ENCODE measurements at places on chromosomes 12 and 14.

DNA sequence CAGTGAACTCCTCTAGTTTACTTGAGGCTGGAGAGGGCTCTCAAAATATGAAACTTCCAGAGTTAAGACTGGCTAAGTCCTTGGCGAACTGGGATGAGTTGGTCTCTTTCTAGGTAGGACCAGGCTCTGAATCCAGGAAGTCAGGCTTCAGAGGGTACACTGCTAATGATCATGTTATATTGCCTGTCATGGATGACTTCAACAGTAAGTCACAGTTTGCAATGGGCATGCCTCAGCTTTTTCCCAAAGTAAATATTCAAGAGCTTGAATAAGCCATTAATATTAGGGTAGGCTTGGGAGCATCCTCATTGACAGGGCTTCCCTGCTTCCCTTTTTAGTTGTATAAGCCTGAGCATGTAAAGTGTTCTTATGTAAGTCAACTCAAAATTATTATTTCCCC is 61.7 kb upstream of the PTHLH start:
- no peak overlapping the region for H3K4me3 ChIP-seq
- no peaks in the 10 kb centered on the region for H3K27me3 ChIP-seq
- DNase-seq, result no peak
- H3K4me1 ChIP-seq, result peaks cover 33% of the 10 kb centered on the region

- no peaks in the 10 kb centered on the region for H3K4me1 ChIP-seq
- no peak overlapping the region for H3K27ac ChIP-seq
- H3K27me3 ChIP-seq, result no peaks in the 10 kb centered on the region
- H3K4me3 ChIP-seq, result no peak overlapping the region
- no peak for DNase-seq
Observed at GRCh38 chr12:1161197-1161596, 170.2 kb downstream of the ERC1 start.

GRCh38 chr12:75759842-75760572 is 248.6 kb upstream of the KRR1 start:
- H3K27me3 ChIP-seq, result no peaks in the 10 kb centered on the region
- H3K4me3 ChIP-seq, result no peak overlapping the region
- no peaks in the 10 kb centered on the region for H3K36me3 ChIP-seq
- peak overlapping the region; percentile 83 for H3K27ac ChIP-seq

GRCh38 chr14:63046339-63047268 is 1.3 kb upstream of the KCNH5 start:
- peaks cover 55% of the 10 kb centered on the region for H3K27me3 ChIP-seq
- peak; percentile 9 for DNase-seq
- no peak overlapping the region for H3K27ac ChIP-seq
- peak overlapping the region; percentile 62 for H3K4me3 ChIP-seq
- H3K36me3 ChIP-seq, result no peaks in the 10 kb centered on the region

- H3K4me1 ChIP-seq, result peaks cover 54% of the 10 kb centered on the region
- no peaks in the 10 kb centered on the region for H3K27me3 ChIP-seq
- H3K4me3 ChIP-seq, result peak overlapping the region; percentile 57
- H3K36me3 ChIP-seq, result peaks cover 16% of the 10 kb centered on the region
- H3K27ac ChIP-seq, result peak overlapping the region; percentile 100
Observed at GRCh38 chr12:6336889-6337853, 4.7 kb downstream of the TNFRSF1A start.

DNA sequence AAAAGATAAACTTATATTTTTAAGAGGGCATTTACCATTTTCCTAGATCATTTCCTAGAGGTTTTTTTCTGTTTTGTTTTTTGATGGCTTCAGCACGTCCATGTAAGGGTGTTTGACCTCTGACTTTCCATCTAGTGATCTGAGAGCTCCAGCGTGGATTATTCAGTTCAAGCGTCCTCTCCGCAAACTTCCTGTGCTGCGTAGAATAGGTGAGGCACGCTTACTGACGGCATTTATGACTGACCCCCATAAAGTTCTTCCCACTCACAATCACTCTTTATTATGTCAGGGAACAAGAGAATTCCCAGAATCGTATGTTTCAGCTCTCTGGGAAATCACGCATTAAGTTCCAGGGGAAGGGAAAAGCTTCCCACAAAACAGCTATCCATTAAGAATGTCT is 16.4 kb downstream of the CCDC92 start:
- no peak overlapping the region for H3K27ac ChIP-seq
- H3K4me1 ChIP-seq, result peaks cover 6% of the 10 kb centered on the region
- no peak overlapping the region for H3K4me3 ChIP-seq
- H3K27me3 ChIP-seq, result no peaks in the 10 kb centered on the region
- no peaks in the 10 kb centered on the region for H3K36me3 ChIP-seq
- DNase-seq, result no peak

DNA sequence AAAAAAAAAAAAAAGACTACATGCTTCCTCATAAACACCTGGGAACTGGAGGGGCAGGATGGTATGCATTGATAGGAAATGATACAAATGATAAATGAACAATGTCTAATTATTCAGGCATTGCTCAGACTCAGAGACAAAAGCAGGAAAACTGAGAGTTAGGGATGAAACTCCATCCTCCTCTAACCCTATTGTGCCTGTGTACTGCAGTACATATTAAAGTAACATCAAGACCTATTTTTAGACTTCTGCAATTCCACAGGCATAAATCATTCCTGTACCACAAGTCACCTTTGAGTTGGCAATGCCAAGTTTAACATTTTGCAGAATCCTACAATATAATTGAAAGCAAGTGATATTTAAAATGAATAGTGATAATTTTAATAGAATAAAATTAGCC is 156.5 kb upstream of the USP15 start:
- no peak overlapping the region for H3K27ac ChIP-seq
- H3K4me1 ChIP-seq, result 0 out of 2 replicates have a peak, but pooled peaks cover 3% of the 10 kb centered on the region
- H3K36me3 ChIP-seq, result no peaks in the 10 kb centered on the region
- DNase-seq, result no peak

GRCh38 chr12:57470970-57471656 is 8.6 kb downstream of the ARHGAP9 start:
- no peak for DNase-seq
- no peak overlapping the region for H3K4me3 ChIP-seq
- no peak overlapping the region for H3K27ac ChIP-seq
- peaks cover 90% of the 10 kb centered on the region for H3K27me3 ChIP-seq
- H3K36me3 ChIP-seq, result no peaks in the 10 kb centered on the region

DNA sequence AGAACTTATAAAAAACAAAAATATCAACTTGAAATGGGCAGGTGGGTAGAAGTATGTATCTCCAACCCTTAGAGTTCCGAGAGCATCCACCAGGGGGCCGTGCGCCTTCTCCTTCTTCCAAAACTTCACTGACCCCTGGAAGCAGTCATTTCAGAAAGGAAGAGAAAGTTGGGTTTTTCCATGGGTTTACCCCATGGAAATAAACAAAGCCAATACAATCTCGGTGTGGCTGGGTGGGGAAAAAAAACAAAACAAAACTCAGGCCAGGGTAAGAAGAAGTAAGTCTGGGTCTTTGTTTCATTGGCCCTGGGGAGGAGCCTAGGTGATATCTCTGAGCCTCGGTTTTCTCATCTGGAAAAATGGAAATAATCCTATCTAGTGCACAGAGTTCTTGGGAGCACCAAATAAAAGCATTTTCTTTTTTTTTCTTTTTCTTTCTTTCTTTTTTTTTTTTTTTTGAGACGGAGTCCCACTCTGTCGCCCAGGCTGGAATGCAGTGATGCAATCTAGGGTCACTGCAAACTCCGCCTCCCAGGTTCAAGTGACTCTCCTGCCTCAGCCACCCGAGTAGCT is 33.6 kb upstream of the HNF1A start:
- H3K27me3 ChIP-seq, result no peaks in the 10 kb centered on the region
- DNase-seq, result peak; percentile 71
- H3K36me3 ChIP-seq, result no peaks in the 10 kb centered on the region
- no peaks in the 10 kb centered on the region for H3K4me1 ChIP-seq
- H3K27ac ChIP-seq, result no peak overlapping the region
- no peak overlapping the region for H3K4me3 ChIP-seq

DNA sequence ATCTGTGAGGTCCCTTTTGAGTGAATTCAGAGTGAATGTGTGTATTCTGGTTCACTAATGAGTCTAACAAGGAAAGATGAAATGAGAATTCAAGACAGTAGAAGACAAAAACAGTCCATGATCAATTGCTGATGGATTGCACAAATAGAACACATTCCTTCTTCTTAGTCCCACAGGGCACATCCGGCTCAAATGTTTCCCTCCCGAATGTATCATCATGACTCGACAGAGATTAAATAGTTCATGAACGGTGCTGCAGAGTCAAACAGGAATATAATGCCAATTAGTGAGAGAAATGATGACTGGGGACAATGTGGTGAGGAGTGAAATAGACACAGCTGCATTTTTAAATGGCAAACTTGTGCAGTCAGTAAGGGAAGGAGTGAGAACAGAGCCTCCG is 11.5 kb upstream of the SFSWAP start:
- H3K27me3 ChIP-seq, result no peaks in the 10 kb centered on the region
- no peaks in the 10 kb centered on the region for H3K36me3 ChIP-seq
- no peaks in the 10 kb centered on the region for H3K4me1 ChIP-seq
- DNase-seq, result no peak
- no peak overlapping the region for H3K4me3 ChIP-seq

DNA sequence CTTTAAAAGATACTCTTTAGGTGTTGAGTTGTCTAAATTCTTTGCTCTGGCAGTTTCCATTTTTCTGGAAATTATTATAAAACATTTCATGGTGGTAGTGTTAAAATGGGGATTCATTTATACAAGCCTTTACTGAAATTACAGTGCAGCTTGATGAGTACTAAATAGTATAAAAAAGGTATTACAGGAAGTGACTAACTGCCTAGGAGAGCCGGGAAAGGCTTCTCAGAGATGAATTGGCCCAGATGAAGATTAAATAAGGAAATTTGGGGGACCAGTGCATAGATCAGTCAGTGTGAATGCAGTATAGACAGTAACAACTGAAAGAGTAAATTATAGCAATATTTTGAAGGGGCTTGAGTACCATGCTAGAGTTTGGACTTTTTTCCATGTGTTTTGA is 7.5 kb downstream of the PSMA6 start:
- H3K4me1 ChIP-seq, result peaks cover 6% of the 10 kb centered on the region
- peaks cover 20% of the 10 kb centered on the region for H3K36me3 ChIP-seq
- no peak for DNase-seq
- no peak overlapping the region for H3K4me3 ChIP-seq
- no peak overlapping the region for H3K27ac ChIP-seq

DNA sequence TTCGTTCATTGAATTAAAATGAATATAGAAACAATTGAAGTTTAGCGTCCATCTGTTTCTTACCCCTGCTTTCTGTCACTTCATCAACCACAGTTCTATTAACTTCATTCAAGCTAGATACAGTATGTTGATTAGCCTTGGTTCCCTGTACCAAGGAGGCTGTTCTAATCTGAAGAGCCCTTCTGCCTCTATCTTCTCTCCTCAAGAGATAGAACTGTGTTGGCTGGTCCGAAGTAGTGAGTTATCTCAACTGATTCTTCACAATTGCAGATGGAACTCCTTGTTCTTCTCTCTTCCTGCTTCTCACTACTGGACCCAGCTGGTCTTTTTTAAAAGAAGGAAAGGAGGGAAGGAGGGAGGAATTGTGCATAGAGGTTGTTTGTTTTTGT is 82.1 kb upstream of the TRAF3 start:
- no peak overlapping the region for H3K4me3 ChIP-seq
- peaks cover 31% of the 10 kb centered on the region for H3K4me1 ChIP-seq
- no peak overlapping the region for H3K27ac ChIP-seq

DNA sequence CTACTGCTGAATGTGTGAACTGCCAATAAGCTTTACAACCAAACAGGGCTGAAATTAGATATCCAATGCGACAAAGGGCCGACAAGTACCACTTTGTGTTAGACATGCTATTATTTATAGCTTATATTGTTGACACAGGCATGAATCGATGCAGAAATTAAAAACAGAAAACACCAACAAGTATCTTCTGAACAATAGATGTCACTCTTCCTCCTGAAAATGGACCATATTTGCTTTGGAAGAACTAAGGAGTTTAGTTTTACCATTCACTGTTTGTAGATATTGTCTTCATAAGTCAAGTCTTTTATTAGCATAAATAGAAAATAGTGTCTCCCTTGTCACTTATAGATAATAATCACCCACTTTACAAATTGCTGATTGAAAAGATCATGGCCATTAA is 86.5 kb downstream of the LRIG3 start:
- no peak for DNase-seq
- no peak overlapping the region for H3K27ac ChIP-seq
- no peaks in the 10 kb centered on the region for H3K36me3 ChIP-seq
- H3K27me3 ChIP-seq, result no peaks in the 10 kb centered on the region
- H3K4me3 ChIP-seq, result no peak overlapping the region

GRCh38 chr12:29505122-29505521 is 7.6 kb upstream of the OVCH1 start:
- no peak overlapping the region for H3K4me3 ChIP-seq
- no peak overlapping the region for H3K27ac ChIP-seq
- no peaks in the 10 kb centered on the region for H3K36me3 ChIP-seq
- H3K27me3 ChIP-seq, result no peaks in the 10 kb centered on the region
- peaks cover 2% of the 10 kb centered on the region for H3K4me1 ChIP-seq

DNA sequence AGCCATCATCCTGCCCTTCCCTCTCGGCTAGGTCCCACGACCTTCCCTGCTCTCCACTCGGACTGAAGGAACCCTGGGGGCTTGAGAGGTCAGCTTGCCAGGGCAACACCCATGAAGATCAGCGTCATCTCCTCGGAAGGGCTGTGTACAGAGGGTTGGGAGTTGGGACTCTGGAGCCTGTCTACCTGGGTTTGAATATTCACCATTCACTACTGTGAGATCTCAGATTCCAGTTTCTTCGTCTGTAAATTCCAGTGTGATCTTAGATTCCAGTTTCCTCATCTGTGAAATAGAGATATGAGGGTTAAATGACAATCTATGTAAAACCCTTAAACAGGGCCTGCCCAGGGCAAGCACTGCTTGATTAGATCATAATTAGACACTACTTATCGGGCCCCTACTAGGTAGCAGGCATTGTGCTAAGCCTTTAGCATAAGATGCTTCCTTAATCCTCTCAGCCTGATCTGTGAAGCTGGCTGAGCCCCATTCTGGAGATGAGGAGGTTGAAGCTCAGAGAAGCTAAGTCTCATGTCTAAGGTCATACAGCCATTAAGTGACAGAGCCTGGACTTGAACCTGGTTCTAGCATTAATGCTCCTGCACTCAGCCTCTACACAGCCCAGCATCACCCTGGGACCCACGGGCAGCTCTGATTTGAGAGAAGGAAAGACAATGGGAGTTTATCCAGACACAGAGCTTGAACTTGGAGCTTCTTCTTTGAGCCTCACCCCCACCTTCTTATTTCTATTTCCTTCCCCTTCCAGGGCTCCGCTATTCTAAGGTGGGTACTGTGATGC is 612 bp upstream of the ZDHHC22 start:
- H3K4me1 ChIP-seq, result no peaks in the 10 kb centered on the region
- peak overlapping the region; percentile 50 for H3K4me3 ChIP-seq
- no peak for DNase-seq
- H3K36me3 ChIP-seq, result no peaks in the 10 kb centered on the region

GRCh38 chr12:56193025-56193578 is 3.8 kb upstream of the SMARCC2 start:
- no peaks in the 10 kb centered on the region for H3K36me3 ChIP-seq
- H3K4me1 ChIP-seq, result peaks cover 2% of the 10 kb centered on the region
- peak; percentile 73 for DNase-seq
- peak overlapping the region; percentile 17 for H3K27ac ChIP-seq
- H3K4me3 ChIP-seq, result no peak overlapping the region

- no peak overlapping the region for H3K4me3 ChIP-seq
- H3K27me3 ChIP-seq, result no peaks in the 10 kb centered on the region
- DNase-seq, result no peak
- H3K4me1 ChIP-seq, result no peaks in the 10 kb centered on the region
- no peak overlapping the region for H3K27ac ChIP-seq
Observed at GRCh38 chr12:112685321-112685720, 106.2 kb upstream of the RPH3A start.

GRCh38 chr12:52207895-52208294 is 16.1 kb upstream of the KRT80 start:
- no peaks in the 10 kb centered on the region for H3K27me3 ChIP-seq
- no peak overlapping the region for H3K4me3 ChIP-seq
- peak overlapping the region; percentile 89 for H3K27ac ChIP-seq
- no peak for DNase-seq
- H3K36me3 ChIP-seq, result no peaks in the 10 kb centered on the region
